ENCODE measurements at places on chromosomes 3 and 15.
A peak's percentile ranks its signal among the peaks of the same experiment; 100 is the strongest.

DNA sequence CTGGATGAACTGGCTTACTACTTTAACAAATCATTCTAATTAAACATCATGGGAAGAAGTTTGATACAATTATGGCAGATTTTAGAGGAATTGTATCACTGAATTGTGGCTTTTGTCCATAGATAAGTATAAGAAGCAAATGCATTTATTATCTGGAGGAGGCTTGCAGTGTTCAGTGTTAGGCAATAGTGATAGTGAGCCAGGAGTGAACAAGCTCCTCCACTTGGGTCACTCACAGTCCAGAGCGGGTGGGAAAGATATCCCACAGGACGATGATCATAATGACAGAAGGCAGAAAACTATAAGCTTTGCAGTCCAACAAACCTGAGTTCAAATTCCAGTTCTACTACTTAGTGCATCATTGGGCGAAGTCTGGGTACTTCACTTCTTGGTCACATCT lies 64.0 kb upstream of the VILL start:
- no peak overlapping the region for H3K27ac ChIP-seq
- no peaks in the 10 kb centered on the region for H3K4me1 ChIP-seq
- no peaks in the 10 kb centered on the region for H3K36me3 ChIP-seq
- no peak for DNase-seq
- no peaks in the 10 kb centered on the region for H3K27me3 ChIP-seq

DNA sequence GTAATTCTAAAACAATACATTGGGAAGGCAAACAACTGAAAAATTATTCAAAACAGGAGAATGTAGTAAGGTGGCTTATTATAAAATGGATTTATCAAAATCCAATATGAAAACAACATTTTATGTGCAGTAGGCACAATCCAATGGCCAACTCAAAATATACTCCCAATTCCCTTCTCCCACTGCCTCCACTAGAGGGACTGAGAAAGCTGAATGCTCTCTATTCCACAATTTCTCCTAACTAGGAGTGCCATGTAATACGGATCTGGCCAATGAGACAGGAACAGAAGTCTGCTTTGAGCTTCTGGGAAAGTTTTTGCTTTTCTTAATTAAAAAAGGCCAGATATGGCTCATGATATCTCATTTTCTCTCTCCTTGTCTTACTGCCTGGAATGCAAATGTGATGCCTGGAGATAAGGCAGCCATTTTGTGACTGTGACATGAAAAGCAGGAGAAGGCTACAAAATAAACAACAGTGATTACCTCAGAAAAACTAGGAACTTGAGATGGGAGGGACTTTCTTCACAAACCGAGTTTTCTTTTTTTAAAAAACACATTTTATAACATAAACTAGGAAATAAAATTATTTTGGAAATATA lies 18.8 kb upstream of the VGLL4 start:
- no peaks in the 10 kb centered on the region for H3K36me3 ChIP-seq
- DNase-seq = peak; percentile 42
- no peaks in the 10 kb centered on the region for H3K4me1 ChIP-seq
- no peaks in the 10 kb centered on the region for H3K27me3 ChIP-seq
- no peak overlapping the region for H3K4me3 ChIP-seq

DNA sequence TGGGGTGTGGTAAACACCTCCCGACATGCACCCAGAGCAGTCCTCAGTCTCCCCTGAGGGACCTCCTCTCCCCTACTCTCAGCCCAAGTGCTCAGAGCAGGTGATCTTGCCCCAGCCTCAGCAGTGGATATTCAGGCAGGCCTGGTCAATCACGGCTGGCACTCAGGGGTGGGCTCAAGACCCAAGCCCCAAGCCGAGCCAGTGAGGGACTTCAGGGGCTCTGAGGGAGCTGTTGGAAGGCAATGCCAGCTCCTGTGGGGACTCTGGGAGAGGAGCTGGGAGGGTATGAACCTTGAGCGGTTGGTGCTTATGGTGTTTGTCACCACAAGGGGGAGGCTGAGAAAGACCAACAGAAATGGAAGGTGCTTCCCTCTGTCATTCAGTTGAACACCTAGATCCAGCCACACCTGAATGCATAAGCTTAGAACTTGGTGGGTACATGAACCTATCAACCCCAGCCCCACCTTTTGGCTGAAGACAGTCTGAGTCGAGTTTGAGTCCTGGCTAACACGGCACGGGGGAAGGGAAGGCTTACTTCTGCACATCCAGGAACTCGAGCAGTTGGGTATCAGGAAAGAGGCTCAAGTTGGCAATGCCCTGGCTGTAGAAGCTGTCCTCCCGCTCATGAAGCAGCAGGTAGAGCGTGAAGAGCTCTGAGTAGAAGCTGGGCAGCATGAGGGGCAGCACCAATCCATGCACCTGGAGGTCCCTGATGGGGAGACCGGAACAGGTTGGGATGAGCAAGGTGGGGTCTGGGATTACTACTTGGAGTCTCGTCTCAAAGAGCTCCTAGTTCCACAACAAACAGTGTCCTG lies 19.2 kb downstream of the ALS2CL start:
- H3K27me3 ChIP-seq = no peaks in the 10 kb centered on the region
- no peak overlapping the region for H3K4me3 ChIP-seq
- no peak for DNase-seq
- H3K36me3 ChIP-seq = no peaks in the 10 kb centered on the region

GRCh38 chr3:78497021-78497420 lies 1270.8 kb downstream of the ROBO1 start:
- H3K4me1 ChIP-seq = peaks cover 23% of the 10 kb centered on the region
- peak overlapping the region; percentile 5 for H3K4me3 ChIP-seq
- H3K36me3 ChIP-seq = no peaks in the 10 kb centered on the region
- H3K27me3 ChIP-seq = no peaks in the 10 kb centered on the region

GRCh38 chr3:52198643-52199608 lies 966 bp downstream of the ALAS1 start:
- H3K27ac ChIP-seq = peak overlapping the region; percentile 75
- DNase-seq = no peak
- H3K36me3 ChIP-seq = peaks cover 8% of the 10 kb centered on the region

DNA sequence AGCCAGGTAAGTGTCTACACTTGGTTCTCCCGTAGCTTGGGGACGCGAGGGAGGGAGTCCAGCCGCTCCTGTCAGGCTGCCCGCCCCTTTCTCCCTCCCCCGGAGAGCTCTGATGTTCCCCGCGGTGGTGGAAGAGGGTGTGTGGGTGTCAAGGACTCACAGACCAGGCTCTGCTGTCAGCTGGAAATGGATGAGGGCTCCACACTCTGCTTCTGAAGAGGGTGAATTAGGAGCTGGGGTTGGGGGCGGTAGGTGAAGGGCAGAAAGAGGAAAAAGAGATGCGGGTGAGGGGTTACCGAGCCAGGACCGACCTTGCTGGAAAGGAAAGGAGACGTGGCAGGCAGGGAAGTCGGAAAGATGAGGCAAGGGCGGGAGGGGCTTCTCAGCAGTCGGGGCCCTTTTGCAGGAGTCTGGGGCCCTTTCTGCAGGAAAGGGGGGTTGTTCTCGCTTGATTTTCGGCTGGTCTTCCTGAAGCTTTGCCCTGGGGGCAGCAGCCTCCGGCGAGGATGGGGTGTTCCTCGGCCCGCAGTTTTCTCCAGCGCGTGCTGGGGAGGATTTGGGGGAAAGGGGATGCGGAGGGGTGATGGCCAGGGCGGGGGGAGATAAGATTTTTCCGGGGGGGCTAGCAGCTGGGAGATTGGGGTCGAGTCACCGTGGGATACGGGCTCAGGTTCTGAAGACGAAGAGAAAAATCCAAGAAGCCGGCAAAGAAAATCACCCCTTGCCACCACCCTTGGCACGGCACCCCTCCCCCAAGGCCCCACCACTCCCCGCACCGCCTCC lies 602 bp upstream of the BAHD1 start:
- peak overlapping the region; percentile 38 for H3K27ac ChIP-seq
- no peaks in the 10 kb centered on the region for H3K36me3 ChIP-seq
- peak overlapping the region; percentile 89 for H3K4me3 ChIP-seq
- H3K4me1 ChIP-seq = peaks cover 34% of the 10 kb centered on the region
